ENCODE measurements at places on chromosomes 2 and 18.

GRCh38 chr18:25743646-25744151 is 346.7 kb downstream of the SS18 start:
- DNase-seq = no peak

GRCh38 chr2:28869494-28870145 is 489 bp downstream of the TRMT61B start:
- DNase-seq = no peak

DNA sequence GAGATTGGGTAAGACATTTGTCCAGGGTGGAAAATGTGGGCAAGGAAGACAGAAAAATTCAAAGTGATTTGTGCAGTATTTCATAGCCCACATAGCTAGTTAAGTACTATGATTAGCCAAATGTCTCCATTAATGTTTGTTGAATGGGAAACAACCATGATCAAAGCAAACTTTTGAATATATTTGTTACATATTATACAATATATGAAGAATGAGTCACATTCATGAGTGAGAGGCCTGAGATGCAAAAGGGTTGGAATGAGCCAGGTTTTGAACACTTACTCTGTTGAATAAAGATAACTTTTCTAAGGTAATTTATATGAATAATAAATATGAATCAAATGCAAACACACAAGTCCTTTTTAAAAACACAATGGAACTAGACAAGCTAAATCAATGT is 984.5 kb upstream of the CDH2 start:
- no peak for DNase-seq

DNA sequence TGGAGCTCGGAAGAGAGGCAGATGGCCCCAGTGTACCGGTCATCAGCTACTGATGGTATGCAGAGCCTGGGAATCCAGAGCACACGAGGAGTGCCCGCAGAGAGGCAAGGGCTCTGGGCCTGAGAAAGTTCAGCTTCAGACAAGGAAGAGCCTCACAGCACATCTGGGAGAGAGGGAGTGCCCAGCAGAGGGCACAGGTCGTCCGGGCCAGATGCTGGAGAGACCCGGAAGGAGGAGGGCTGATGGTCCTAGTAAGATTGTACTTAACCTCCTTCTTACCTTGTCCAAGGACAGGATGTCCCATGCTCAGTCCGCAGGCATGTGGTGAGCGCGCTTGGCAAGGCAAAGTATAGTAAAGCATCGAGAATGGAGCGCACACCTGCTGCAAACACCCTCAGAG is 24.4 kb upstream of the CHMP1B start:
- no peak for DNase-seq

GRCh38 chr18:24460388-24460787 is at the start of gene HRH4:
Gene HRH4 (plus strand): TSS chr18:24460637. CDS start chr18:24460729, 92 bp downstream.
- no peak for DNase-seq

GRCh38 chr2:172223601-172224054 is 120.9 kb upstream of the DLX2 start:
- no peak for DNase-seq

- no peak for DNase-seq
Measured at GRCh38 chr18:58314284-58314683, 270.3 kb downstream of the NEDD4L start.

DNA sequence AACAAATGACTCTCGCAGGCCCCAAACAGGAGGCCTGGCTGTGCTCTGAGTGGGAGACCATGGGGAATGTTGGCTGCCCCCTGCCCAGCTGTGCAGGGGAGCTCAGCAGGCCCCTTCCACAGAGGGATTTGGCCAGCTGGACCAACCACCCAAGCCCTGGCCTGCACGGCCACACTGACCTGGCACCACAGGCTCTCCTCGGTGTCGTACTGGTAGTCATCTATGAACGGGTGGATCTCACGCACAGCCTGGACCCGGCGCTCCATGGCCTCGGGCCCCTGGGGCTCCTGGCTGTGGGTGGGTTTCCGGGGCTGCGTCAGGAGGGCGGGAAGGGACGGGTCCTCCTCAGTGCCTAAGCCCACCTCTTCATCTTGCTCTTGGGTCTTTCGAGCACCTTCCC is 74.5 kb downstream of the POLR1A start:
- DNase-seq = no peak

GRCh38 chr2:20571231-20571630 is 79.7 kb downstream of the HS1BP3 start:
- no peak for DNase-seq

DNA sequence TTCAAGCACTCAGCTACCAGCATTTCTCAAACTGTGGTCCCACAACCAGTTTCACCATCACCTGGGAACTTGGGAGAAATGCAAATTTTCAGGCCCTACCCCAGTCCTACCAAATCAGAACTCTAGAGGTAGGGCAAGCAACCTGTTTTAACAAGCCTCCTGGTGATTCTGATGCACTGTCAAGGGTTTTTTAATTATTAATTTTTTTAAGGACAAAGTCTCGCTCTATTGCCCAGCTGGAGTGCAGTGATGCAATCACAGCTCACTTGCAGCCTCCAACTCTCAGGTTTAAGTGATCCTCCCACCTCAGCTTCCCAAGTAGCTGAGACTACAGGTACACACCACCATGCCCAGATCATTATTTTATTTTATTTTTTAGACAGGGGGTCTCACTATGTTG is 7.8 kb downstream of the ACMSD start:
- no peak for DNase-seq

DNA sequence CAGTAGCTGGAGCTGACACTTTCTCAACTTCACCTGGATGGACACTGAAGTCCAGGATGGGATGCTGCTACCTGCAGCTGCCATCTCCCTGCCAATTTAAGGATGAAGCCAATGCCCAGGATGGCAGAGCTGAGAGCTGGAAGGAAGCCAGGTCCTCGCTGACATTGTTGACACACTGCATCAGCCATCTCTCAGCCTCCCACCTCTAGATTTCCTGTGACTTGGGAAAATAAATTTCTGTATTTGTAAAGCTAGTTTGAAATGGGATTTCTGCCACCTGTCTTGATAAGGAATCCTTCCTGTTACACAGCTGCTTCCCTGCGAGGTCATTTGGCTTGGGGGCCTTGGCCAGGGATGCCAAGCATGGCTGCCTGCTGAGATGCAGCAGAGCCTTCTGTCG is 43.5 kb downstream of the KCTD1 start:
- no peak for DNase-seq

- no peak for DNase-seq
Measured at GRCh38 chr2:241129086-241129871, 20.0 kb downstream of the PASK start.

DNA sequence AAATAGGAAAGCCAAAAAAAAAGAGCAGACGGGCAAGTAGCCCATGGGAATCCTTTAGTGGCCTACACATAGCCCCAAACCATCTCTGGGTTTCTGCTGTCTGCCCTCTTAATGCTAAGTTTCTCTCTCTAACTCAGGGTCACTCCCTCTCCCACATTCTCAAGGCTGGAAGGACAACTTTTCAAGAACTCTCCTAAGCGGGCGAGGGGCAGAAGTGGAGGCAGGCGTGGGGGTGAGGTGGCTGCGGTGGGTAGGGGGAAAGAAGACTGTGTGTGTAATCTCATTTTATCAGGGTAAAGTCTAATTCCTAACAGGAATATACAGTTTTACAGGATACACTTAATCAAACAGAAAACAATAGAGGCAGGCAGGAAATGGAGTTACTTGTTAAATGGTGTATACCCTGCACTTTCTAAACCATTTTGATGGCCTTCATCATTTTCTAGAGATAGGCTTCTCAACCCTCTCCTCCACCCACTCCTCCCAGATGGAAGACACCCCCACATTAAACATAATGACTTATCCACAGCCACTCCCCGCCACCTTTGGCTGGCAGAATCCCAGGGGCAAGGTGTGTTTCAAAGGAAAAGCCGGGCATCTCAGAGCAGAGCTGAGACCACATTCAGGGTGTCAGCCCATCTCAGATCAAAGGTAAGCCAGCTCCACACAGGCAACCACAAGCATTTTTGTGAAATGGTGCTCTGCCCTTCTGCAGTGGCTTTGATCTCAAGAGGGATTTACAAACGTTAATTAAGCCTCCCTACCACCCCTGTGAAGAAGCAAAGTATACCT is 6.8 kb downstream of the SMAD7 start:
- DNase-seq = no peak
